ENCODE measurements at places on chromosomes 7 and 10.
A peak's percentile ranks its signal among the peaks of the same experiment; 100 is the strongest.

DNA sequence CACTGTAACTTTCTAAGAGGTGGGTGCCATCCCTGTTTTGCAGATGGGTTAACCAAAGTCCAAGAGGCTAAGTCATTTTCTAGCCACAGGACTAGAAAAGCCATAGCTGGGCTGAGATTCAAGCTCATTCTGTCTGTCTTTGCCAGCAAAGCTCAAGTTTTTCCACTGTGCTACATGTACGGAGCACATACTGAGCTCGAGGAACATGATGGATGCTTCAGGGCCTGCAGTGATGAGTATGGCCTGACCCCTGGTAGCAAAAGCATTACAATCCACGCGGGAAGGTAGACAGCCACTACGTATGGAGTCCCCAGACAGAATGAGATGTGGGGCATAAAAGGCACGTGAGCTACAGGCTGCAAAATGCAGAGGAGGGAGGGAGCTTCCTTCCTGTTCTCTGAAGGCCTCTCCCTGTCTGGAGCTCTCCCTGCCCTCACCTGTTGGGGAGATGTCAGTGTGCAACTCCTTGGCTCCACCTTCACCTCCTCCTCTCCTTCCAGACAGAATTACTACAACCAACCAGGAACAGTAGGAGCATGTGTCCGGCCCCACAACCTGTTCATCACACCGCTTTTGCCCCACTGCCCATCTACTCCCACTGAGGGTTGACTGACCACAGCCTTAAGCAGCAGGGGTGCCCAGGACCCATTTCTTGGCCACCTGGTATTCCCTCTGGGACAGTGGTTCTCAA, 16.4 kb downstream of the ITPRIP start:
- no peak for DNase-seq

DNA sequence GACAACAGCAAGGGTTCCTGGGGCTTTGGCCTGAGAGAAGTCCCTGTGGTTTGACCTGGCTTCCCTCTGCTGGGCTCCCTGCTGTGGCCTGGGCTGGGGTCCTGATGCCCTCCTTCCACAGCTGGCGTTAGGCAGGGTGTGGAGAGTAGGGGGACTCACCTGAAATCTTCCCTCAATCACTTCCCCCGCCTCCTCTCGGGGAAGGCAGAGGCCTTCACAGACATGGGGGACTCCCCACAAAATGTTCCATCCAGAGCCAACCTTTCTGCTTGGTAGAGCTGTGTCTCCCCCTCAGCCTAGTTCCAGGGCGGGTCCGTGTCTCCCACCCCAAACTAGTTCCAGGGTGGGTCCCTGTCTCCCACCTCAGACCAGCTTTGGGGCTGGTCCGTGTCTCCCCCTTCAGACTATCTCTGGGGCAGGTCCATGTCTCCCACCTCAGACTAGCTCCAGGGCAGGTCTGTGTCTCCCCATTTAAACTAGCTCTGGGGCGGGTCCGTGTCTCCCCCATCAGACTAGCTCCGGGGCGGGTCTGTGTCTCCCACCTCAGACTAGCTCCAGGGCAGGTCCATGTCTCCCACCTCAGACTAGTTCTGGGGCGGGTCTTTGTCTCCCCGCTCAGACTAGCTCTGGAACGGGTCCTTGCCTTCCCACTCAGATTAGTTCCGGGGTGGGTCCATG, 2.2 kb downstream of the PVRIG start:
- no peak for DNase-seq

DNA sequence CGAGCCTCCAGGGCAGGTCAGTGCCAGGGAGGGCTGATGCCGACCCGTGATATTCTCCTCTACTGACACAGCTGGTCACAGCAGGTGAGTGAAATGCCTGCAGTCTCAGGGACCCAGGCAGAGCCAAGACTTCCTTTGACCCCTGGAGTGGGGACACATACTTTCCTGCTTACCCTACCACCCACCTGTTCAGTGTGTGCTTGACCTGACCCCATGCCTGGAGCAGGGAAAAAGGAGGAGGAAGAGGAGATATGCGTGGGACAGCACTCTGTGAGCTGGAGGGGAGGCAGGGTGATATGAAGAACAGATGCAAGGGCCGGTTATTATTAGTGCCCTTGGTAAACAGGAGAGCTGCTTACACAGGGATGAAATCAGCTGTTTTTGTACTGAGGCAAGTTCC, 40.8 kb upstream of the WIPF3 start:
- DNase-seq, result no peak

DNA sequence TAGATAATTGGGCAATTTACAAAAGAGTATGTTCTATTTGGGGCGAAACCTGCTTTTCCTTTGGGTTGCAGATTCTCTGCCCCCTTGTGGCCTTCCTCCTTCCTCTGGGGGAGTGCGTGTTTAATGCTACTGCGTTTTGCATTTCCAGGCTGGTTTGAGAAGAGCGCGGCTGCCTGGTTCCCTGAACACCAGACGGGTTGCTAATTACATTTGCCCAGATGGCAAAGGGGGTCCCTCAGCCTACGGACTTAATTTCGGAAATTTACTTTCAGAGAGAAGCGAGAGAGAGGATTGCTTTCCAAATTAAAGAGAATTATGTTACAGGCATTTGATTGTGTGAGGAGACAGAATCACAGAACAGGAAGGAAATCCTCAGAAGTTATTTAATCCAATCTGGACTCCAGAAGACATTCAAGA, 91.9 kb upstream of the JAZF1 start:
- DNase-seq, result peak; percentile 11
